ENCODE measurements at places on chromosomes 2 and 18.

GRCh38 chr2:88131201-88131998 lies 3.5 kb upstream of the FABP1 start:
- DNase-seq, result no peak

DNA sequence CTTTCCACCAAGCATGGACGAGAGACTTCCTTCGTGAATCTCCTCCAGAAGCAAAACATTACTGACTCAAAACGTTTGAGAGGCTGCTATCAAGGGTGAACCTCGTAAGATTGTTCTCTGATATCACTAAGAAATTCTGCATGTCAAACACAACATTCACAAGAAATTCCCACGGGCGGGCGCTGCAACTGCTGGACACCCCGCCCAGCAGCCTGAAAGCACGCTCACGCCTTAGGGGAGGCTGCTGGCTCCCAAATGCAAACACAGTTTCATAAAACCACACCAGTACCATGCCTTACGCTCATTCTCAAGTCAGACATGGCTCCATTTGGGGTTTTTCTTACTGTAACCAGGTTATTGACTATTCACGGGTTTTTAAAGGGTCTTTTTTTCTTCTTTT lies 39.0 kb downstream of the MBP start:
- DNase-seq, result no peak

- no peak for DNase-seq
Observed at GRCh38 chr2:190094316-190094871, 31.9 kb upstream of the MSTN start.

DNA sequence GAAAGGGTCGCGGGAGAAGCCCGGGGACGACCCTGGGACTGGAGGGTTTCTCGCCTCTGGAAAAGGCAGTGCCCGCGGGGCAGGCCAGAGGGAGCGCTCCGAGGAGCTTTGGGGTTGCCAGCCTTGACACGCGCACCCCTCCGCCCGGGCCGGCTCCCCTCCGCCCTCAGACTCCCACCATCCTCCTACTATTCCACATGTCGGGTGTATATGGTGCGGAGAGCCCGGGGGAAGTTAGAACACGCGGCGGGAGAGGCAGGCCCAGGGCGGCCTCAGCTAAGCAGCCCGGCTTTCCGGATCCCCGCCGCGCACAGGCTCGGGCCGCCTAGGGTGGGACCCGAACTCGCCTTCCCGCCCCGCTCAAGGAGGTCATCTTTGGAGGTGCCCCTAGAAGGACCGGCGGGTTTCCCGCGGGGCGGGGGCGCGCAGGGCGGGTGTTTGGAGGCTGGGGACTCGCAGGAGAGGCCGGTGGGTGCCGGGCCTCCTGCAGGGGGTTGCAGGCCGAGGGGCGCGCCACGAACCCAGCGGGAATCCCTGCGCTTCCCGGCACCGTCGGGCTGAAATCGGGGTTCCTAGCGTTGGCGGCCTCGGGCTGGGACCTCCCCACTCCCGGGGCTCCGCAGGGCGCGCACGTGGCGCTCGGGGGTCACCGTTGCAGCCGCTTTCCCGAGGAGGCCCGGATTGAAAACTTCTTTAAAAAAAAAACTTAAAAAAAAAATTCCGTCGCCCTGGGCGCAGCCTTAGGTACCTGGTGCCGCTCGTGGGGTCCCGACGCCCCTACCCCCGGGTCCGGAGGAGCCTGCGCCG lies 3.7 kb downstream of the NFATC1 start:
- DNase-seq, result peak; percentile 54

GRCh38 chr2:209236377-209236776 lies 187.5 kb upstream of the MAP2 start:
- DNase-seq, result no peak

GRCh38 chr2:167703441-167703840 lies 544.0 kb downstream of the STK39 start:
- no peak for DNase-seq

DNA sequence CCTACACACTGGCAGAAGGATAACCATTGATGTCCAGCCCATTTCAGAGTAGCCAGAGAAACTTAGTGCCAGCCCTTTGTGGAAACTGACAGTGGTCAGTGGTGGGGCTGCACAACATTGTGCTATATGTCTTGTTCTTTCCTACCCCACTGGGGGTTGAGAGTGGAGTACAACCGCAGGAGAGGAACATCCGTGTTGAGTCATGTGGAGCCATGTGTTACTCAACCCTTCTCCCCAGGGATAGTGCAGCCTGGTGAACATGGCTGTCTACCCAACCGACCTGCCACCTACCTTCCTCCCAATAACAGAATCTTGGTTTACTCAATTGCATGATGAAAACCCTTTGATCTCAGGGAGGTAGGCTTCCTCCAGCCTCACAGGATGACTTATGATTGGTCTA lies 65.3 kb upstream of the MAPK4 start:
- no peak for DNase-seq

DNA sequence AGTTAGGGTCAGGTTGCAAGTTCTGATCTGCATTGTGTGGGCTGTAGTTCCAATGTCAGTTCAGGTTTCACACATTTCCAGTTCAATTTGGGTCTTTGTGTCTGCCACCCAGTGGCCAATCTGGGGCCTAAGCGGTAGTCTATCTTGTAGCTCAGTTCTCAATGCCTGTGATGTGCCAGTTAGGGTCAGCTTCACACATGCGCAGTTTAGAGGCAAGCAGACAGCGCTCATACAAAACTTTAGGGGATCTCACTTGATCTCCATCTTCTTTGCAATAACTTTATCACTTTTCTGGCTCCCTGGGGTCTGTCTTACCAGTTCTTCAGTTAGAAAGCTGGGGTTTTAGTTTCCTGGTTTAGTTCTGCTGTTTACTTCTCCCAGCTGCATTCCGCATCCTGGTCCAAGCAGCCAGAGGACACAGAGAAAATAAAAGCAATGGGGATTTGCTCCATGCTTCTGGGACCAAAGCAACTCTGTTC lies 11.0 kb upstream of the ZNF24 start:
- peak; percentile 75 for DNase-seq

- DNase-seq, result no peak
Observed at GRCh38 chr2:195548198-195548940, 108.7 kb upstream of the SLC39A10 start.

DNA sequence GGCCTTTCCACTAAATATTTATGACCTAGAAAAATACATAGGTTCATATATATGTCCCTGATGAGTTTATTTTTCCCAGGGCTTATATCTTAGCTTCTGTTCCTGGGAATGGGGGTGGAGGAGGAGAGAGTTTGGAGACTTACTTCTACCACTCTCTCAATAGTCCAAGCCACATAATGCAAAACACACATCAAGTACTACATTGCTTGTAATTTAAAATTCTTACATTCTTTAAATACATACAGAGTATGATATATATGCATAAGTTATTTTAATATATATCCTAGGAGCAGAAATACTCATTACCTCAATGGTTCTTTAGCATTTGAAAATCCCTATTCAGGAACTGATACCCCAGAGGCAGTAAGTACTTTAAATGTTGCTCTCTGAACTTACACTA lies 73.2 kb upstream of the MYL1 start:
- DNase-seq, result no peak

- no peak for DNase-seq
Observed at GRCh38 chr2:232653441-232653840, 20.0 kb downstream of the EFHD1 start.

DNA sequence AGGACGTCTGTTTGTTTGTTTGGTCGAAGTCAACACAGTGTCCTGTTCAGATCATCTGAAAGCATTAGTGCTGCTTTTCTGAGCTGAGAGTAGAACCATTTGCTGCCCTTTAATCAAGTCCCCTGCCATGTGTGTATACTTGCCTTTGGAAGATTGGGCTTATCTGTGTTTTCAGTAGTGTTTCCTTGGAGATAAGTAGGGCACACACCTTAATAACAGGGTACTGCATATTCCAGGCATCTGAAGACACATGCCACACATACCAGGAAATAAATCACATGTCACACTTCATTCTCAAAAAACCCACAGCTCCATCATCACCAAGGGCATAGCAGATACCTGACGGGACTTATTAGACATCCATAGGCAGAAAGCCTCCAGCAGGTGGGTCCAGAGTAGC lies 157.4 kb downstream of the SOX11 start:
- DNase-seq, result no peak

DNA sequence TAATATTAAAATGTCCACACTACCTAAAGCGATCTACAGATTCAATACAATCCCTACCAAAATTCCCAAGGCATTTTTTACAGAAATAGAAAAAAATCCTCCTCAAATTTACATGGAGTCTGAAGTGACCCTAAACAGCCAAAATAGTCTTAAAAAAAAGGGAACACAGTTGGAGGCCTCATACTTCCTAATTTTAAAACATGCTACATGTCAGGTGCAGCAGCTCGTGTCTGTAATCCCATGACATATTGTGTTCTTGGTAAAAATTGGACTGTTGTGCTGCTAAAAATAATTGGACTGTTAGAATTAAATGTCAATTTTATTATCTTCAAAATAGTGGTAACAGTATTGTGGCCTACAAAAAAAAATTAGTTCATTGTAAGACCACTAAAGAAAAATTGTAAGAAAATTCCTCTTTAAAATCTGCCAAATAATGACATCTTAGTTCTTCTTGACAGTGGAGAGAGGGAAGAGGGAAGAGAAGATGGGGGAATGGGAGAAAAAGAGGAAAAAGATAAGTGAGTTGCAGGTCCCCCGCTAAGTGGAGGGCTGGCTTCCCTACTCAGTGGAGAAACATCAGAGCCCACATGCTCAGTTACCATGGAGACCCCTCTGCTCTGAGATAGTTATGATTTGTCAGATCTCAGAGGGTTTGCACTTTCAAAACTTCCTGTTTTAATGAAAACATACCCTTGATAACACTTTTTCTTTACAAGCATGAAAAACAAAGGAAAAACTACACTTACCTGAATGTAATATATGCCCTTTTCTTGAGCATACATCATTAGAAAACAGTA lies 46.5 kb downstream of the UNC50 start:
- peak; percentile 76 for DNase-seq

- no peak for DNase-seq
Observed at GRCh38 chr2:3532941-3533340, 13.6 kb upstream of the ADI1 start.

DNA sequence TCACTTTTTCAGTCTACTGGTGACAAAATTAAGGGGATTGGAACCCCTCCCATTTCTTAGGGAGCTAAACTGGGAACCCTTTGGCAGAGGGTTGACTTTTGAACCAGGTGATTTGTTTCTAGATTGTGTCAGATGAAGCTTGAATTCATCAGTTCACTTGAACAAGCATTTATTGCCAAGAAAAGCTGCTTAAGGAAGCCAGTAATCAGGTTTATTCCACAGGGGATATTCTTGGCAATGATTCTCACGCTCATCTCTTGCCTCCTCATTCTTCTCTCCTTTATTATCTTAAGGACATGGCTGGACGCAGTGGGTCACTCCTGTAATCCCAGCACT lies 101.0 kb downstream of the ALPK2 start:
- DNase-seq, result no peak

DNA sequence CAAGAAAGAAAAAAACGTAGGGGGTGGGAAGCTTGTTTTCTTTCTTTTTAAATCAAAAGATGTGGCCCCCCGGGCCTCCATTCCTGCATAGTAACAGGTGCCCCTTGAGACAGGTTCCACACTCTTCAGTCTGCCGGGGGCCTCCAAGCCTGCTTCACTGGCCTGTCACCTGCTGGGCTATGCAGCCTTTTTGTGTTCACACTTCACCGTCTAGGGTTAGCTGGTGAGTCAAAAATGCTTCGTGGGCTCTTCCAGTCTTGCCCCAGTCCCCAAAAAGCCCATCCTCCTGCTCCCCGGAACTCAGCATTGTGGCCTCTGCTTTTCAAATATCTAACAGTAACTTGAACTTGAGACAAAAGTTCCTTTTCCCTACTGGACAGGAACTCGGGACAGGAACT lies 67.9 kb downstream of the POLR1A start:
- DNase-seq, result peak; percentile 44

- peak; percentile 16 for DNase-seq
Observed at GRCh38 chr2:127157651-127158485, 50.9 kb upstream of the BIN1 start.

- DNase-seq, result no peak
Observed at GRCh38 chr2:171836146-171836910, 57.7 kb downstream of the SLC25A12 start.

DNA sequence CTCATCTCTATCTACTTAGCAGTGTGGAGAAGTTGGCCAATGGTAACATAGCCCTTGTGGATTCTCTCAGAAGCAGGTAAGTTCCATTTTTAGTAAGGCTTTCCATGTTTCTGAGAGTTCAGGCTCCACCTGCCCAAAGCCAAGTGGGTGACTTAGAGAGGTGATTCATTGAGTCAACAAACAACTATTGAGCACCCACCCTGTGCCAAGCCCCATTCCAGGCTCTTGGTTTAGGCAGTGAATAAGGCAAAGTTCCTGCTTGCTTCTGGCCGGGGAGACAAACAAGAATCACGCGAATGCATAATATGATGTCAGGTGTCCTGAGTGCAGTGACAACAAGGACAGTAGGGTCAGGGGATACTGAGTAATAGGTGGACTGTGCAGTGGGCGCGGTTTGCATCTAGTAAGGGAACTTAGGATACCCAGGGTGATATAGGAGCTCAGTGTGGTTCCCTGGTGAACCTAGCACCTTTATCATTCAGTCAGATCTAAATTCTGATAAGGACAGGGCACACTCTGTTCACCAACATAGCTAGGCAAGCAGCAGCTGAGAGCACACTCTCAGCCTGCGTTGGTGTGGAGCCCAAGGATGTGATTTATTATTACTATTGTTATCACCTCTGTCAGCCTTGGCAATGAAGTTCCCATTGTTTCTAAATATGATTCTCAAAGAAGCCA lies 31.7 kb upstream of the KCTD1 start:
- DNase-seq, result no peak

DNA sequence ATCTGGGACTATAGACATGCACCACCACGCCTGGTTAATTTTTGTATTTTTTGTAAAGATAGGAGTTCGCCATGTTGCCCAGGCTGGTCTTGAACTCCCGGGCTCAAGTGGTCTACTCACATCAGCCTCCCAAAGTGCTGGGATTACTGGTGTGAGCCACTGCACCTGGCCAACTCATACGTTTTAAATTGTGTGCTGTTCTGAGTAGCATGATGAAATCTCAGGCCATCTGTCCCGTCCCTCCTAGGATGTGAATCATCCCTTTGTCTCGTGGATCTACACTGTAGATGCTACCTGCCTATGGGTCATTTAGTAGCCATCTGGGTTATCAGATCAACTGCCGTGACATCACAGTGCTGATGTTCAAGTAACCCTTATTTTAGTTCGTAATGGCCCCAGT lies 38.5 kb upstream of the RMP24 start:
- DNase-seq, result no peak
